H1 (cell line): ENCODE measurements at places on chromosomes 7 and 10. TPM values are rescaled to one million over a fixed set of nuclear protein-coding genes. Genes with fewer than 3 reads are reported as not detected.

Gene C10orf67
- total RNA-seq: 0.11 TPM in 1 of 2 replicates, not detected in the other

Gene MACC1
- total RNA-seq: 17.1 and 17.2 TPM in 2 replicates

GRCh38 chr7:137891016-137891655, 44.4 kb upstream of the DGKI start:
- DNase-seq: no peak

DNA sequence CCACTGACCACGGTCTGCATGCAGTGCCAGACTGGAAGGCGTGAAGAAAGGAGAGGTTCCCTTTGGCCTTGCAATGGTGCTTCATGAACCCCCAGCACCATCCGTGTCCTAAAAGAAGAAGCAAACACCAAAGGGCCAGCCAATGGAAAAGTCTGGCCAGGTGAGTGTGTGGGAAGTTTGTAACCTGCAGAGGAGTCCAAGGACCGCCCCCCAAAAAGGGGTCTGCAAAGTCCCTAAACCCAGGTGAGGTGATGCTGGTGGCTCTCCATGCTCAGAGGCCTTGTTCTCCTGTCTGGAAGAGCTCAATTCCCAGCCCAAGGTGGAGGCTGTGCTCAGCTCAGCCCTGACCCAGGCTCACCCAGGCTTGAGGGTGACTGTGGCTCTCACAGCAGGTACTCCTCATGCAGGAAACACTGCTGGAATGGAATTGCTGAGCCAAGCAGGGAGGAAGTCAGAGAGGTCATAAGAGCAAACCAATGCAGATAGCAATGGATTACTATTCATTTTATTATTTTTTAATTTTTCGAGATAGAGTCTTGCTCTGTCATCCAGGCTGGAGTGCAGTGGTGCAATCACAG, 52.4 kb upstream of the NANOS1 start:
- DNase-seq: no peak

DNA sequence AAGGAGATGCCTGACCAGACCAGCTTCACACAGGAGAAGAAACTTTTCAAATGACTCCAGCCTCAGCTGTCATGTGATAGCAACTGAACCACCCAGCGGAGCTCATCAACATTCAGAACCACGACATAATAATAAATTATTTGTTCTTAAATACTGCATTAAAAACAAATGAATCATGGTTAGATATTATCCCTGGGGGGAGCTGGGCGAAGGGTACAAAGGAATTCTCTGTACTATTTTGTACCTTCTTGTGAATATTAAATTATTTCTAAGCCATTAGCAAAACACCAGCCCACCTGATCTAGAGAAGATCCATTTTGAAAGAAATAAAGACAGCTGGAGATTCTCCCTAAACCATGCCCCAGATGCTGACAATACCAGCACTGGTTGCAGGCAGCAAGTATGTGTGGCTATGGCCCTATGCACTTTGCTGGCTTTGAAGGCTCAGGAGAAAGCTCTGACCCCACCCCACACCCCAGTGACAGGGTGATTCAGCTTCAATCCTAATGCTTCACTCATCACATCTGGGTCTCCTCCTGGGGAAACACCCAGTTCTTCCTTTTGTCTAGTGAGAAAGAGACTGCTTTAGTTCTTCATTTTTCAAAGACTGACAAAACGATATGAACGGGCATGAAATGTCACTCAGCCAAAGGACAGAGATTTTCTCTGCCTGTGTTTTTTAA, 45.5 kb upstream of the NKX2-3 start:
- DNase-seq: no peak

- no peak for DNase-seq
Observed at GRCh38 chr7:5282543-5283316, at the start of gene SLC29A4. Gene SLC29A4 (plus strand): TSS chr7:5282943. CDS start chr7:5287817, 4,874 bp downstream.

DNA sequence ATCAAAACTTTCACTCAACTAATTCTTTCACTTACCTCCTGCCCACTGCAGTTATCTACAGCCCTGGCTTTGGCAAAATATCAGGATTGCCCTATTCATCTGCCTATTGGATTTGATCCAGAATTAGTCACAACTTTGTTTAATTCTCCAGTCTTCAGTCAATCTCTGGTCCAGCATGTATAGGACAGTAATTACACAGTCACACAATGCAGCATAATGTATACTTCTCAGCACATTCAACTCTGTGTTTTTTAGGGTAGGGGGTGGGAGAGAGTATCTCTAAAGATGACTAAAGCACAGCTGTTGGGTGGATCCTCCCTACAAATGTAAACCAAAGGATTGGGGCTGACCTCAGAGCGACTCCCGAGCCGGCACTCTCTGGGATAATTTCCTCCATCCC, 17.7 kb upstream of the NRP1 start:
- DNase-seq: no peak
